ENCODE measurements at places on chromosomes 11 and 22. TPM values are rescaled to one million over a fixed set of nuclear protein-coding genes. Genes with fewer than 3 reads are reported as not detected.

Gene MRGPRE
- total RNA-seq: not detected

Gene C11orf86
- not detected for total RNA-seq

Gene TAGLN
- 1,380 TPM for total RNA-seq

Gene P2RY2
- 0.32 TPM for total RNA-seq

DNA sequence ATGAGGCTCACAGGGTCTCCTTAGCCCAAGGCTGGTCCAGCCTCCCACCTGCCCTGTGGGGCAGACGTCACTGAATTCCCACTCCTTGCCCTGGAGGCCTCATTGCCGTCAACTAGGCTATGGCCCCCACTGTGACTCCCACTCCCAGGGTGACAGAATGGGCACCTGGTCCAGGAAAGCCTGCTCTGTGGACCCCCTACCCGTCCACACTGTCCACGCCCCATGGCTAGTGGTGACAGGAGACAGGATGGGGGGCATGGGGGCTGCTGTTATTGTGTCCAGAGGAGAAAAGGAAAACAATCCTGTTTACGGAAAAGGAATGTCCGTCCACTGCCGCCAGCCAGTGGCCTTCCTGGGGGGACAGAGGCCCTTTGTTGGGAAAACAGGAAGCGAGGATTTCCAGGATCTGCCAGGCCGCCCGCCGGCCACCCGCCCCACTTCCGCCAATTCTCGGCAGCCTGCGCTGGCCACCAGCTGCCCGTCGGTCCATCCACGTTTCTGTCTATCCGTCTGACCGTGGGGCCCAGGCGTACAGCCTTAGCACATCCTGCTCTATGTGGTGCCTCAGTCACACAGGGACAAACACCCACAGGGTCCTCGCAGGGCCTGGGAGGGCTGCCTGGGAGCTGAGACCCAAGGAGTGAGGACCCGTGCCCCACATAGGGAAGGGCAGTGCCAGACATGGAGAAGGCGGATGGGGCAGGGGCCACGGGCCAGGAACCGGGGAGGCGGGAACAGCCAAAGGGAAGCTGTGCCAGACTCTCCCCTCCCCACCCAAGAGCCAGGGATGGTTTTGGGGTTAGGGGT is 19.5 kb downstream of the CRELD2 start:
- H3K4me3 ChIP-seq: peak overlapping the region; percentile 64
- peaks cover 17% of the 10 kb centered on the region for H3K4me1 ChIP-seq
- DNase-seq: no peak
- H3K27ac ChIP-seq: peak overlapping the region; percentile 99
- H3K36me3 ChIP-seq: no peaks in the 10 kb centered on the region
- no peaks in the 10 kb centered on the region for H3K27me3 ChIP-seq

GRCh38 chr11:17014833-17015626 is 816 bp upstream of the PLEKHA7 start:
- peak overlapping the region; percentile 58 for H3K4me3 ChIP-seq
- no peaks in the 10 kb centered on the region for H3K27me3 ChIP-seq
- no peaks in the 10 kb centered on the region for H3K36me3 ChIP-seq
- DNase-seq: no peak
- H3K27ac ChIP-seq: peak overlapping the region; percentile 87
- H3K4me1 ChIP-seq: no peaks in the 10 kb centered on the region

DNA sequence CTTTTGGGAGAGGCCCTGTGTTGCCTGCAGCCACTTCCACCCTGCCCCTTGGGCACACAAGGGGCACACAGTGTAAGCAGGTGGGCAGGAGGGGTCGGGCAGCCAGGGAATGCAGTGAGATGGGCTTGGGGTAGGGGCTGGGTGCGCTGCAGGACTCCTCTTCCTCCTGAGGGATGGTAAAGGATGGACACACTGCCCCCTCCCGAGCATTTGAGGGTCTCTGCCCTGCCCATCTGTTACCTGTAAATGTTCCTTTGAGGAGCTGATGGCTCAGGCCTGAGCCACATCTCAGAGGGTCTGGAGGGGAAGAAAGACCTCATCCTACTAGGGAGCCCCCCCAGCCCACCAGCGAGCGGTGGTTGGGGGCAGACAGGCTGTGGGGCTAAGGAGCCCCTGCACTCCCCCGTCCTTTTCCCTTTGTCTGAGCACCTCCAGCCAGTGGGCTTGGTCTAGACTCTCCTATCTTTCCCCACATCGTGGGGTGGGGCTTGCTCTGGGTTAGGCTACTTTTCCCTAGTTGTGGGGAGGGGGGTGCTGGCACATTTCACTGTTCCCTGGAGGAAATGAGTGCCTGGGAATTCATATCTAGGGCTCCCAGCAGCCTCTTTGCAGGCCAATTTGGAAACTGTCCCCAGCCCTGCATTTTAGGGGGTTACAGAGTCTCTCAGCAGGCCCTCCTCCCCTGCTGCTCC is 1.7 kb upstream of the TSSC4 start:
- peaks cover 10% of the 10 kb centered on the region for H3K36me3 ChIP-seq
- no peaks in the 10 kb centered on the region for H3K27me3 ChIP-seq
- H3K4me1 ChIP-seq: peaks cover 10% of the 10 kb centered on the region

GRCh38 chr22:29621761-29622526 is 18.5 kb downstream of the NF2 start:
- peak overlapping the region; percentile 71 for H3K27ac ChIP-seq
- H3K4me3 ChIP-seq: no peak overlapping the region
- H3K36me3 ChIP-seq: no peaks in the 10 kb centered on the region

DNA sequence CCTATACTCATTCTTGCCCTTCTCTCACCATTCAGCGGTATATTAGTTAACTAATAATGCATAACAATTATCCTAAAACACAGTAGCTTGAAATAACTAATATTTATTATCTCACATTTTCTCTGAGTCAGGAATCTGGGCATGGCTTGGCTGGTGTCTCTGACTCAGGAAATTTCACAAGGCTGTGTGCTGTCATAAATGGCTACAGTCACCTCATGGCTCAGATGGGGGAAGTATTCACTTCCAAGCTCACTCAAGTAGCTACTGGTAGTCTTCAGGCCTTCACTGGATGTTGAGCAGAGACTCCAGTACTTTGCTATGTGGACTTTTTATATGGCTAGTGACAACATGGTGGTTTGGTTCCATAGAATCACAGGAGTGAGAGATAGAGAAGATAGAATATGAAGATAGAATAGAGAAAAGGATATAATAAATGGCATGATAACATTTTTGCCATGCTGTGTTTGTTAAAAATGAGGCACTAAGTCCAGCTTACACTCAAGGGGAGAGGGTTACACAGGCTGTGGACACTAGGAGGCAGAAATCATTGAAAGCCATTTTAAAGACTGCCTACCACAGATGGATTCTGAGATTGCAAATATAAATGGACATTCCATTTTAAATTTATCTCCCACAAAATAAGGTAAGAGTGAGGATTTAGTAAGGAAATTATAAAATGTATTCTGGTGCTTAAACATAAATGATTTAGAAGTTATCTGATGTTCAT is 997.8 kb upstream of the CHORDC1 start:
- DNase-seq: no peak
- no peaks in the 10 kb centered on the region for H3K4me1 ChIP-seq
- no peaks in the 10 kb centered on the region for H3K27me3 ChIP-seq
- H3K36me3 ChIP-seq: no peaks in the 10 kb centered on the region
- H3K27ac ChIP-seq: no peak overlapping the region

DNA sequence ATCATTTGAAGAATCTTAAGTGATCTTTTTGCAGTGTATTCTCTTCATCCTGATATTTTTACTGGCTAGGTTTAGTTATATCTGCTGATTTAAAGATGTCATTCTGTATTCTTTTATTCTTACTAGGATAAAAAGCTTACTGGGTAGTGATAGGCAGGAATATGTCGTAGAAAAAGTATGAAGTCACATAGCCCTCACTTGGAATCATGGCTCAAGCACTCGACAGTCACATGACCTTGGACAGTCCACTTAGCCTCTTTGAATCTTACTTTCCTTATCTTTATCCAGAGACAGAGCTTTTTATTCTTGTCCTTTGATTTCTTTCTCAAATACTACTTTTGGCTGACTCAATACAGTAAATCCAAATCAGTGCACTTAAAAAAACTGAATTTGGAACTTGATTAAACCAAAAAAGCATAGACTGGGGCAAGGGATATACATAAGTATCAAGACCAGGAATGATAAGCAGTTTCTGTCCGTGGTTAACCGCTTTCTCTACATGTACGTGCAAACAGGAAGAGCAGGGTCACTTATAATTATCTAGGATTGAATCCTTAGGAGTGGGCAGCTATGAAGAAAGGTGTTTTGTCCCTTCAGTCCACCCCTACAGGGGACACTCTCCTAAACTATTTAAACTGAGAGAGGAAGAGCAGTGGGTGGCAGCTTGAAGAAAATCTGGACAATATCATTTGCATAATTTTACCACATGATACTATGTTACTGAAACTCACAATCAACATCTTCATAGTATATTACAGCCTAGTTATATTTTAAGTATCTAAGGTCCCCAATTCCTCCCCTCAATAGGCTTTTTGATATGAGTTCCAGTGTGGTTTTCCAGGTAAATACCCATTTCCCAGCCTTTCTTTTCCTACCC is 8.0 kb downstream of the MMP7 start:
- no peaks in the 10 kb centered on the region for H3K4me1 ChIP-seq
- no peak for DNase-seq
- no peaks in the 10 kb centered on the region for H3K36me3 ChIP-seq
- no peaks in the 10 kb centered on the region for H3K27me3 ChIP-seq
- H3K4me3 ChIP-seq: no peak overlapping the region

DNA sequence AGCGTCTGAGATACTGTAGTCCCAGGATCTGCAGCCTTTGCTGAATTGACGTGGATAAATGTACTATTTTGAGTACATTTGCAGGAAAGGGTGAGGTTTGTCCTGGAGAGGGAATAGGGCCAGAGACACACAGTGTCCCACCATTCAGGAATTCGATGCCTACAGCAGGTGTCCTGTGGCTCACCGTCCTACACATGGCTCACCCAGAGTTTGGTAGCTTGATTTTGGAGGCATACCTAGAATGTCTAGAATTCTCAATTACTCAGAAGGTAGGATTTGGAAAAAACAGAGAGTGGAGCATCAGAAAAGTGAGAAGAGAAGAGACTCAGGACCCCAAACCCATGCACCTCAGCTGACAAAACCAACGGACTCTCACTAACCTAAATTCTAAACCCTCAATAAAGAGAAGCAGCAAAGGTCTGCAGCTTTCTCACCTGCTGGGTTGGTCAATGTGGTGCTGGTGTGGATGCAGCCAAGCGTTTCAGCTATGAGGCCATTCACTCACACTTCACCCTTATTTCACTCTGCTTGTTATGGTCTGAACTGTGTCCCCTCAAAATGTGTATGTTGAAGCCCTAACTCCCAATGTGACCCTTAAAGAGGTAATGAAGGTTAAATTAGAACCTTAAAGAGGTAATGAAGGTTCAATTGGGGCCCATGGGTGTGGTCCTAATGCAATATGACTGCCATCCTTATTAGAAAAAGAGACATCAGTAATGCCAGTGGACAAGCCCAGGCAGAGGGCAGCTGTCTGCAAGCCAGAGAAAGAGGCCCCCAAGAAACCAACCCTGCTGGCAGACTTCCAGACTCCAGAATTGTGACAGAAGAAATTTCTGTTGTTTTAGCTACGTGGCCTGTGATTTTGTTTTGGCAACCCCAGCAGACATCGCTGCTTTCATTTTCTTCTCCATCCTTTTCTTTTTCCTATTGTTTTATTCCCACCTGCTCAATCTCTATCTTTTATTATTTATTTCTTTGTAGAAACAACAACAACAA is 187.8 kb downstream of the SNX19 start:
- no peaks in the 10 kb centered on the region for H3K27me3 ChIP-seq
- DNase-seq: peak; percentile 61
- H3K36me3 ChIP-seq: no peaks in the 10 kb centered on the region

DNA sequence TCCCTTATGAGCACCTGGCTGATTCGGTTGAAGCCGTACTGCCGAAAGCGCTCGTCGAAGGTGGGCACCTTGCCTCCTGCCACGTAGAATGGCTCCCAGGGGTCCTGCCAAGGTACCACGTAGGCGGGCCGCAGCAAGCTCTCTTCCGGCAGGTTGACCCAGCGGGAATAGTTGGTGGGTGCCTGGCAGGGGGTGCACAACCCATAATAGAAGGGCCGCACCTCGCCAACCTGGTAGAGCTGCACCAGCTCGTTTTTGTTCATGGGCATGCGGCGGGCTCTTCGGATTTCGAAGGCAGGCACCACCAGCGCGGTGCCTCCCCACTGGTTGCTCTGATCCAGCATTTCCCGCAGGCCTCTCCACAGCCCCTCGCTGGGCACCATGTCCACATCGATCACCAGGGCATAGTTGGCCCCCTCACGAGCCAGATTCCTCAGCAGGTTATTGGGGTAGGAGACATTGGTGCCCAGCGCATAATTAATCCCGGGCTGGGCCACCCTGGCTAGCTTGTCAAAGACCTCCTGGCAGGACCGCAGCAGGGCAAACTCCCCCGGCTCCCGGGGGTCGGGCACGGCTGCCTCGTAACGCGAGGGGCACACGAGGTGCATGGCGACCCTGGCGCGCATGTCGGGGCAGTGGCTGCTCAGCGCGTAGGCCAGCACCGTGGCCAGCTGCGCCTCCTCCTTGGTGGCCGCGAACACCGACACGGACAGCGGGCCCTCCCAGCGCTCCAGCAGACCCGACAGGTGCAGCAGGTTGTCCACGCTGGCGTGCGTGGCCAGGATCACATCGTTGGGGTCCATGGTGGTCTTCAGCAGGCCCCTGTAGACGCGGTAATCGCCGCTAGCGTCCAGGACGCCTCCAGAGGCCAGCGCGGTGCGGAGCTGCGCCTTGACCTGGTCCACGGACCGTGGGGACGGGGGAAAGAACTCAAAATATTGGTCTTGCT is 679 bp downstream of the B4GAT1 start:
- peak overlapping the region; percentile 87 for H3K4me3 ChIP-seq
- no peak for DNase-seq
- H3K27me3 ChIP-seq: no peaks in the 10 kb centered on the region
- H3K4me1 ChIP-seq: no peaks in the 10 kb centered on the region

GRCh38 chr22:33757041-33757801 is 163.1 kb downstream of the LARGE1 start:
- no peak for DNase-seq
- H3K4me3 ChIP-seq: no peak overlapping the region
- no peak overlapping the region for H3K27ac ChIP-seq

DNA sequence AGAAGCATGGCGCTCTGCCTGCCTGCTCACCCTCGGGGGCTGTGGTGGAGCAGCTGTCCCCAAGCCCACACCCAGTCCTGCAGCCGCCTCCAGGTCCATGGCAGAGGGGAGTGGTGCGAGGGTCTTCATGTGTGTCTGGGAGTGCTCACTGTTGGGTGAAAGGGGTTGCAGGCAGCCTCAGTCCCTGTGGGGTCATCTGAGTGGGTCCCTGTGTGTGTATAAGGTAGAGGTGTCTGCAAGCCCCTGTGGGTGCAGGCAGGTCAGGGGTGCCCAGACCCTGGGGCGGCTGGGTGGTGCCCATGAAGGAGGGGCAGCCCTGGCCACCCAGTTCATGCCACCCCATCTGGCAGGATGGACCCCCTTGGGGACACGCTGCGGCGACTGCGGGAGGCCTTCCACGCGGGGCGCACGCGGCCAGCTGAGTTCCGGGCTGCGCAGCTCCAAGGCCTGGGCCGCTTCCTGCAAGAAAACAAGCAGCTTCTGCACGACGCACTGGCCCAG is 4.9 kb downstream of the ALDH3B1 start:
- no peaks in the 10 kb centered on the region for H3K36me3 ChIP-seq
- H3K27me3 ChIP-seq: no peaks in the 10 kb centered on the region
- peaks cover 32% of the 10 kb centered on the region for H3K4me1 ChIP-seq
- peak overlapping the region; percentile 98 for H3K27ac ChIP-seq
- no peak overlapping the region for H3K4me3 ChIP-seq

- no peak for DNase-seq
- no peak overlapping the region for H3K4me3 ChIP-seq
- H3K4me1 ChIP-seq: no peaks in the 10 kb centered on the region
- no peak overlapping the region for H3K27ac ChIP-seq
- H3K36me3 ChIP-seq: peaks cover 27% of the 10 kb centered on the region
- no peaks in the 10 kb centered on the region for H3K27me3 ChIP-seq
Observed at GRCh38 chr22:26502688-26503561, 9.3 kb downstream of the TFIP11 start.
